Fibroblast of villous mesenchyme (primary cell): ENCODE measurements at places on chromosomes 1 and 21. TPM values are rescaled to one million over a fixed set of nuclear protein-coding genes. Genes with fewer than 3 reads are reported as not detected.

UMODL1 gene
- total RNA-seq, result under 0.01 TPM in 1 of 2 replicates, not detected in the other

RHD gene
- not detected in 2 replicates for total RNA-seq

STUM gene
- total RNA-seq, result under 0.01 TPM in 1 of 2 replicates, not detected in the other

S100A3 gene
- total RNA-seq, result 18.0 and 20.3 TPM in 2 replicates

DNA sequence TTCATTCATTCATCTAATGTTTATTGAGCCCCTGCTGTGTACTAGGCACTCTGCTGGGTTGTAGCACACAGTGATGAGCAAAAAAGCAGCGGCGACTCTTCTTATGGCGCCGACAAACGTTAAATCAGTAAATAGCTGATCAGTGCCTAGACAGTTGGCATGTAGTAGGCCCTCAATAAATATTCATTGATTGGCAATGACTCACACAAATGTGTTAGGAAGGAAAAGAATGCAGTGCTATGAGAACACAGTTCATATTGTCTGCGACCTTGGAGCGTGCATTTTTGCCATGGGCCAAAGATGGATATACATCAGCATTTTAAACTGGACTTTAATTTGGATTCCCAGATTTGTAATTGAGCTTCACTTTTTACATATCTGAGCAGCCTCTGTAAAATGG lies 52.0 kb downstream of the PRDM2 start:
- DNase-seq, result no peak

GRCh38 chr1:118271883-118272282 lies 86.9 kb upstream of the SPAG17 start:
- DNase-seq, result no peak

DNA sequence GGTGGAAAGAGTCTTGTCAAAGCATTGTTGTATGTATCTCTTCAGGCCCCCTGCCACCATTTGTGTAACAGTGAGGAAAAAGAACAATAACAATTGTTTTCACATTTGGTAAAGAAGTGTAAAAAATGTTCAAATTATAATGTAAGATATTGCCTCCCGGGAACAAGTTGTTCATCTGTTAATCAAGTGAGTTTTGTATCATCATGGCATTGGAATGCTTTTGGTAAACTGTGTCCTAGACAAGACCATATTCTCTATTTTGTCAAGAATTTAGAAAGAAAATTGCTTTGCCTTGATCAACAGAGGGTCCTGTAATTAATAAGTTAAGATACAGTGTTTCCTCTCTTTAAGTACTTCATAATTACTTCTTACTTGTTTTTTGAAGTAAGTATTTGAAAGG lies 692.0 kb upstream of the NR5A2 start:
- DNase-seq, result peak; percentile 4

GRCh38 chr1:224069138-224069537 lies 44.8 kb upstream of the FBXO28 start:
- DNase-seq, result no peak

GRCh38 chr1:65355031-65355712 lies 45.8 kb downstream of the DNAJC6 start:
- no peak for DNase-seq

- DNase-seq, result peak; percentile 50
Observed at GRCh38 chr21:31580866-31581276, 78.6 kb upstream of the SOD1 start.
